ENCODE measurements at places on chromosomes 7 and 10.

DNA sequence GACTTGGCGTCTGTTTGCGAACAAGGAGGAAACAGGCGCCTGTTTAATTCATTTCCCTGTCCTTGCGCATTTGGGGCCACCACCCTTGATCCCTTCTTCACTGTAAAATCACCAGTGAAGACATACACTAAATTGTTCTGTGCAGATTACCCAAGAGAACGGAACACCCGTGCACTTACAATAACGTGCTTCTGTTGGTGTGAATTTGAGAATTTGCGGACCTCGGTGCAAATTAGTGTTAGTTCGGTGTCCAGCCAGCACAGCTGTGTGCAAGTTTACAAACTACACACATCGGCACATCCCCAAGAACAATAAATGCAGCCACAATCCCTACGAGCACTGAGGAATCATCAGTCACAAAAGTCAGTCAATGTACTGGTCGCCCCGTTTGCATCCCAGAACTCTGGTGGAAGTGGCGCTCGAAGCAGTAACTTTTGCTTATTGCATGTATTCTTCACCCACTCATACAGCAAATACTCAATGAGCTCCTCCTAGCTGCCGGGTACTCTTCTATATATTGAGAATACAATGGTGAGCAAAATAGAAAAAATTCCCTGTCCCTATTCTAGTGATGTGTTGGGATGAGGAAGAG is 786 bp upstream of the CNOT4 start:
- peak; percentile 36 for DNase-seq

DNA sequence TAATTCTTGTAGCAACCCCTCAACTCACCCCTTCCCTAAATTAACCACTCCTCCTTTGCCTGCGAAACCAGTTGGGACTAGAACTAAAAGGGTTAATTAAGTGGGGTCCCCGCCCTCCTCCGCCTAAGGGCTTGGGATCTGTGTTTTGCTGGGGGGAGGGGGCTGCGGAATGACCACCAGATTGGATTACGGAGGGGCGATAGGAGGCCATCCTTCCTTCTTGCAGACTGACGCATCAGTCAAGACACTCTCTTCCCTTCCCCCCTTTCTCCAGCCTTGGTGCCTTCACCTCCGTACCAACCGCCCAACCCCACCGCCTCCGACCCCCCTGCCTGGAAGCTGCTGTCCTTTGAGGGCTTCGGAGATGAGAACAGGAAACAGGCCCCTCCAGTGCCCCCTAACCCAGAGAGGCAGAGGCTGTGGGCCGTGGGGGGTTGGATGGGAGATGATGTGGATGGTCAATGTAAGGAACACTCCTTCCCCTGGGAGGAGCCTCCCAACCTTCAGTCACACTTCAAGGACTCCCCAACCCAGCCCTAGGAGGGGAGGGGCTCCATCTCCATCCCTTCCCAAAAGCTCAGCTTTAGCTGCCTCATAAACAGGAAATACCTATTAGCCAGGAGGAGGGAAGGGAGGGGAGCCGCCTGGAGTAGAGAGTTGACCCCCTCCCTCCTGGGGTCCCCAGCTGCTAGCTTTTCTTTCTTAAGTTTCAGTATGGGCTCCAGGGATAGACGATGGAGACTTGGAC is 997 bp upstream of the LDB1 start:
- DNase-seq, result no peak

DNA sequence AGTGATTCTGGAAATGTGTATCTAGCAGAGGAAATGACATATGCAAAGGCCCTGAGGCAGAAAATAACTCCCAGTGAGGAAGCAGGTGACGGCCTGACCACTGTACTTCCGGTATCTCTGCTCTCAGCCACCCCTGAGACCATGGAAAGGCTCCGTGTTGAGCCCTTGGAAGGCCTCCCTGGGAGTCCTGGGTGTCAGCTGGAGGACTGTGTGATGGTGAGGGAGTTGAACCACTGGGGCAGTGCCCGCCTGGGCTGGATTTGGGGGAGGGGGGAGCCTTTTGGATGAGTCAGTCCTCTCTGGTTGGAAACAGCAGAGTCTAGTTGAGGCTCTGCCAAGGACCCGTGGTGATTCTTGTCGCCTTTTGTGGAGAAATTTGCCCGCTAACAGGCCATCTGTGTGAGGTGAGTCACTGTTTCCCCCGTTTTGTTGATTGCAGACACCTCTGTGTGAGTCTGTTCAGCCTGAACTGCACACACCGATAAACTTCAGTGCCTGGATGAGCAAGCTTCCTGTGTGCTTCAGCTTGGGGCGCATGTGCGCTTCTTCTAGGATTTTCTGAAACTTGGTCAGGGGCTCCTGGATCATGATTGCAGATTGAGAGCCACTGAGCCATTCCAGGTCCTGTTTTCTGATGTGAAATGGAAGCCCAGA is 98.6 kb downstream of the GRK5 start:
- DNase-seq, result peak; percentile 98

DNA sequence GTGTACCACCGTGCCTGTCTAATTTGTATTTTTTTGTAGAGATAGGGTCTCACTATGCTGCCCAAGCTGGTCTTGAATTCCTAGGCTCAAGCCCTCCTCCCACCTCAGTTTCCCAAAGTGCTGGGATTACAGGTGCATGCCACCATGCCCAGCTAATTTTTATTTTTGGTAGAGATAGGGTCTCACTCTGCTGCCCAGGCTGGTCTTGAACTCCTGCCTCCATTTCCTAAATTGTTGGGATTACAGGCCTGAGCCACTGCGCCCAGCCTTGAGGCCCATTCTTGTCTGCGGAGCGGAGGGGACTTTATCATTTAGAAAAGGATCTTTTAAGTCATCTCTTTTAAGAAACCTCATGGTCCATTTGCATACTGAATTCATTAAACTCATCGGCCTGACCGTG is 221.4 kb upstream of the SH2B2 start:
- DNase-seq, result no peak

GRCh38 chr7:55198634-55199392 is 166.3 kb upstream of the LANCL2 start:
- DNase-seq, result no peak

DNA sequence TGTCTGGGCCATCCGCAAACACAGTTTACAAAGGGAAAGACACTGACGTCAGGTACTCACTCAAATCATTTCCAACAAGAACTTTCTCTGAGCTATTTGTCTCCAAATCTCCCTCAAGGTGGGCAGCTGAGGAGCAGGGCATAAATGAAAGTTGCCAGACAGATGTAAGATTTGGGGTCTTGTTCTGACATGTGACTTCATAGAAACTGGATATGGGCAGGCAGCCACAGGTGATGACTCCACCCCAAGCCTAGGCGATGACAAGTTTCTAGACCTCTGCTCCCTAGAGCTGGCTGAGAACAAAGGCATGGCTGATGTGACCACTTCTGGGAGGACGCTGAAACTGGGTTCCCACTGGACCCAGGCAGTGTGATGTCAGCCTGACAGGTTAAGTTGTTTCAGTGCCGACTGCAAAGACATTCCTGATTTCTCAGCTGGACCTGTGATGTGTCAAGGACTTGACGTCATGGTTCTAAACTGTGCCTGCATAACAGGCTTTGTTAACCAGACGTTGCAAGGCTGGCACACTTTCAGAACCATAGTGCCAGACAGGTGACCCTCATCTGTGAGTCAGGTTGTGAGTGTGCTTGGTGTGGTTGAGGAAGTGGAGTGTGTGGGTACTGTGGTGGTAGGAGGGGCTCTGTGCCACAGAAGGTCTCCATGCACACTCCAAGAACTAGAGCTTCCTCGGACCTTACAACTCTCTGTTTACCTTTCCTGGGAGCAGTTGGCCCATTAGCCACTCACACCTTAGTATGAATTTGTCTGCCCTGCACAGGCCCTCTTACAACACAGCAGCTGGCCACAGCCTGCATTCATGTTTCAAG is 39.9 kb upstream of the EBF3 start:
- DNase-seq, result no peak

- DNase-seq, result no peak
These were observed 186.6 kb upstream of the INHBA start for GRCh38 chr7:41889472-41889871.

DNA sequence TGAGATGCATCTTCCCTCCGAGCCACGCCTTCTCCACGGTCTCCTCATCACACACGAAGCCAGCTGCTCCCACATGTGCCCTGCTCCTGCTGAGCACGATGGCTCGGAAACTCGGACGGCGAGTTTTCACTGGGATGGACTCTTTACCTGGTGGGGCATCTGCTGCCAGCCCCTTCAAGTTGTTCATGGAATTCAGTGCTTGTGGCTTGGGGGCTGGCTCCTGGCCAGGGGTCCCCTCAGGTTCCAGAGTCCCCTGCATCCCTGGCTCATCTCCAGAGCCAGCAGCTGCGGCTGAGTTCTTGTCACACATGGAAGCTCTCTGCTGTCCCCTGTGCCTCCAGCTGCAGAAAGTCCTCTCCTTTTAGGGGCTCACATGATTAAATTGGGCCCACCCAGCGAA is 654.0 kb downstream of the SDK1 start:
- no peak for DNase-seq

DNA sequence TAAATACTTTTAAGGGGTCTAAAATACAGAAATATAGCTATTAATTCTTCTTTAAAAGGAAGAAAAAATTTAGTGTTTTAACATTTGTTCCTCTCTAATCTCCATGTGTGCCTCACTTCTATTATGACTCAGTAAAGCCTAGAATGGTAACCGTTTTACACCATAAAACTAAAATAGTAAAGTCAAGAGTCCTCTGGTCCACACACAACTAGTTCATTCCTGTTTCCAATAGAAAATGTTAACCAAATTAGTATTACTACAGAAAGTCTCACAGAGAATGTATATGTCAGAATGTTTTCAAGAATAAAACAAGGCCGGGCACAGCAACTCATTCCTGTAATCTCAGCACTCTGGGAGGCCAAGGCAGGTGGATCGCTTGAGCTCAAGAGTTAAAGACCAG is 55.8 kb downstream of the CNOT4 start:
- DNase-seq, result no peak

DNA sequence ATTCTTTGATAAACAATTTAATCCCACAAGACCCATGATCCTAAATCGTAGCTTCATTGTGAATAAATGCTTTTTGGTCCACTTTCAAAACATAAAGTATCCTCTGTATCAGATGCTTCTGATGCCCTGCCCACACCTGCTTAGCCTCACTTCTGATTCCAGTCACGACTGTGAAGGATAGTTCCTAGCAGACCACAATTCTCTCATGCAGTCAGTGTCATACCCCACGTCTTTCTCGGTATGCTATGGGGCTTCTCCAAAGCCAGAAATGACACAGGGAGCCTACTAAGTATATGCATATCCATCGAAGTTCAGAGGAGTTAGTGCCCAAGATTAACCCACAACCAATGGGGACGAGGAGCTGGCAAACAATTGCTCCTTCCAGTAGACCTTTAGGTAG is 27.6 kb upstream of the CTNNA3 start:
- DNase-seq, result no peak

GRCh38 chr7:43768887-43769272 is 10.4 kb downstream of the BLVRA start:
- no peak for DNase-seq

- no peak for DNase-seq
These were observed 88.8 kb downstream of the NOD1 start for GRCh38 chr7:30389791-30390190.
